EH (cell line): ENCODE measurements at places on chromosomes 5 and 9.

DNA sequence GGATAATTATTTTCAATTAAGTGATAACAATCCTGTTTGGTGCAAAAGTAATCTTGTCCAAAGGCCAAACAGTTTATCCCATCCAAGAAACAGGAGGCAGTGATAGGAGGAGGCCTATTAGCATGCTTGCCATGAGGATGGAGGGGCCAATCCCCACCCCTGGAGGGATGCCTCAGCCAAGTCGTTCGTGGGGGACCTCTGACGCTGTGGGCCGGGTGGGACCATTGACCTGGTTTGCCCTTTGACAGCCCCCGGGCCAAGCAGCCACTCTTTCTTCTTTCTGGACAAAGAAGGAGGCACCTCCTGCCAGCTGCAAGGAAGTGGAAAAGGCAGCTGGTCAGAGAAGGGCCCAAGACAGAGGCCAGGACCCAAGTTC lies 39.5 kb upstream of the GRHPR start:
- no peak for DNase-seq

GRCh38 chr5:82560561-82560960 lies 282.4 kb upstream of the RPS23 start:
- no peak for DNase-seq

DNA sequence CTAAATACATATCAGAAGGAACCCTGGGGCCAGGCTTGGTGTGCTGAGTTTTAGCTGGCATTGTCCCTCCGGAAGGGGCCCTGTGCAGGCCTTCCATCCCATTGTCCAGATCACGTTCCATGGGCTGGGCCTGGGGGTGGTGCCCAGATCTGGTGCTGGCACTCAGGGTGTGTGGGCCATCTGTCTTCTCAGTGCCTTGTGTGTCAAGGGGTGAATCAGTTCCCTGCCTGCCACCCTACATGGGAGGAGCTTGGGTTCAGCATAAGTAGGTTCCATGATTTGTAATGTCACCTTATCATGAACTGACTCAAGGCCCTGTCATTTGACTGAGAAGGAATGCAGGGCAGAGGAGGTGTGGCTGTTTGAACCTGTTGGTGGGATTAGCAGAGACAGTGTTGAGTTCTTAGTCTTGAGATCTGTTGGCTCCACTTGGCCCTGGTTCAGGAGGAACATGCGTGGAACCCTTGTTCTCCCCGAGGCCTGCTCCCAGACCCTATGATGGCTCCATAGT lies 176.8 kb downstream of the MACROH2A1 start:
- DNase-seq: no peak

DNA sequence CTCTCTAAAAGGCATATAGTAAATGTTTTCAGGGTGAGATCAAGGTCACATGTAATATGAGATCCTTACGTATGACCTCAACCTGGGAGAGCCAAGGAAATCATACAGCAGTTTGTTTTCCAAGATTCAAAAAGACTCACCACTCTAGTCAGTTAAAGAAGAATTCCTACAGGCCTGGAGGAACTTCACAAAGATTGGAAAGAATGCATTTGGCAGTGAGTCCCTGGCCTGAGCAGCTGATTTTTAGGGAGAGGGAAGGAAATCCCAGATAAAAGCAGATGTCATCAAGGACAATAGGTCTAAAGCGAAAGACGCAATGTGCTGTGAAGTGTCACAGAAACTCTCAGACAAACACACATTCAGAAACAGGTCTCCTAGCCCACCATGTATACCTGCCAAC lies 424.0 kb upstream of the ZNF462 start:
- DNase-seq: peak; percentile 2

GRCh38 chr9:80144406-80144805 lies 572.6 kb downstream of the TLE4 start:
- DNase-seq: no peak

GRCh38 chr5:137438932-137439331 lies 60.2 kb downstream of the SPOCK1 start:
- DNase-seq: no peak

GRCh38 chr5:37721447-37721871 lies 118.4 kb downstream of the GDNF start:
- peak; percentile 63 for DNase-seq

GRCh38 chr5:66724349-66725139 lies 128.4 kb downstream of the MAST4 start:
- DNase-seq: no peak

GRCh38 chr5:99019812-99020697 lies 91.2 kb upstream of the CHD1 start:
- DNase-seq: peak; percentile 92

DNA sequence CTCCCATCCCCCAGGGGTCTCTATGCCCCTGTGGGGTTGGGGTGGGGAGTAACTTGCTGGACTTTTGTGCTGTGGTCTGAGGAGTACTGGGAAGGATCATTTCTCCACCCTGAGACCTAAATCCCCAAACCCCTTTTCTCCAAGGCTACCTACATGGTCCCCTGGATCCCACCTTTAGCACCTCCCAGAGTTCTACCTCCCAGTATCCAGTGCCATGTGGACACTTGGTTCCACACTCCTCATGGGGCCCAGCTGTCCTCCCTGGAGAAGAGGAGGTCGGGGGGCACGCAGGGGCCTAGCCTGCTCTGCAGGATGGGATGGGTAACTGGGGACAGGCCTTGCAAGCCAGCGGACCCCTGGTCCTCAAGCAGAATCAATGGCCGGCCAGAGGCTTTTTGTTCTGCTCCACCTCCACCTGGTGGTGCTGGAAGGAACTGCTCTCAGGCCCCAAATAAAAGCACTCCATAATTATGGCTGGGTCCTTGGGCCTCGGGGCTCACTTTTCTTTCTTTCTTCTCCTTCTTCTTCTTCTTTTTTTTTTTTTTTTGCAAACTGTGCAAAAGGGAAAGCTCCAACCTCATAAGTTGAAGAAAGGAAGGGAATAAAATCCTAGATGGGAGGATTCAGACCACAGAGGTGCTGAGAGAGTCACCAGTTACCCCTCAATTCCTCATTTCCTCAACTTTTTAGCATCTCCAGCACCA lies 68.4 kb downstream of the PSD2 start:
- DNase-seq: peak; percentile 59

GRCh38 chr5:68924481-68925145 lies 169.2 kb upstream of the SLC30A5 start:
- DNase-seq: peak; percentile 78

- DNase-seq: no peak
Measured at GRCh38 chr5:126066836-126067235, 356.4 kb upstream of the GRAMD2B start.

DNA sequence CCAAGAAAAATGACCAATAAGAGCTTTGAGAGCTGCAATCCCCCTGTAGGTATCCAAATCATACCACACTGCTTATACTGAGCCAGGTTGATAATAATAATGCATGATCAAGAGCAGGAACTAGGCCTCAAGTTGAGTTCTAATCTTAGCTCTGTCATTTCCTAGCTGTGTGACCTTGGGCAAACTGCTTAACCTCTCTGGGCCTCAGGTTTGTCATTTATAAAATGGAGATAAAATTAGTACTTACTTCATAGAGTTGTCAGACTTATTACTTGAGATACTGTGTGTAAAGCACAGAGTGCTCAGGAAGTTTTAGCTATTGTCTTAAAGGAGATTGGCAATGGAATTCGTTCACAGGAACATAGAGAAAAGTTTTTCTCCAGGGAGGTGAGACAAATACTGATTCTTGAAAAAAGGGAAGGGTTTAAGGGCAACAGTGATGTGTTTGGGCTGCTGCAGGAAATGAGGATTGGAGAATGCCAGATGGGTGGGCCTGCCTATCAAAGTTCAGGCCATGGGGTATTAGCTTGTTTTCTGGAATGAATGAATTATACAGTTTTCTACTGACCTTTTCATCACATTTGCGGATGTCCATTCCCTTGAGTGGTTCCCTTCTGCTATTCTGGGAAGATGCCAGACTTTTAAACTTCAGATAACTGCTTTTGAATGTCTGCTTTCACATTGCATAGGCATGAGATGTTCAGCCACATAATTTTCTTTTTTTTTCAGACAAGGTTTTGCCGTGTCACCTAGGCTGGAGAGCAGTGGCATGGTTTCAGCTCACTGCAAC lies 10.2 kb upstream of the ATP6V0E1 start:
- peak; percentile 72 for DNase-seq

DNA sequence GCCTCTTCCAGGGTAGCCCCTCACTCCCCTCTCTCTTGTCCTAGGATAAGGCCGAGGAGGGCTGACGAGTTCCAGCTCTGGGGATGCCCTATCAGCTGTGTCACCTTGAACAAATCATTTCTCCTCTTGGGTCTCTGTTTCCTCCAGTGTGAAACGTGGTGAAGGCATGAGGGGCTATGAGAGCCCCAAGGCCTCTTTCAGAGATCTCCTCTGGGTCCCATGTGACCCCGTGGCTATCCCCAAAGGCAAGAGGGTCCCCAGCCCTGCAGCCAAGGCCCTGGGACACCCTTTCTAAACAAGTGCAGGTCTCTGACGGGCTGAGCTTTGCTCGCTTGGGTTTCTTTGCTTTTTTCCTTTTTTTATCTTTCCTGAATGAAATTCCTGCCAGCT lies 25.5 kb upstream of the SPTLC1 start:
- no peak for DNase-seq

DNA sequence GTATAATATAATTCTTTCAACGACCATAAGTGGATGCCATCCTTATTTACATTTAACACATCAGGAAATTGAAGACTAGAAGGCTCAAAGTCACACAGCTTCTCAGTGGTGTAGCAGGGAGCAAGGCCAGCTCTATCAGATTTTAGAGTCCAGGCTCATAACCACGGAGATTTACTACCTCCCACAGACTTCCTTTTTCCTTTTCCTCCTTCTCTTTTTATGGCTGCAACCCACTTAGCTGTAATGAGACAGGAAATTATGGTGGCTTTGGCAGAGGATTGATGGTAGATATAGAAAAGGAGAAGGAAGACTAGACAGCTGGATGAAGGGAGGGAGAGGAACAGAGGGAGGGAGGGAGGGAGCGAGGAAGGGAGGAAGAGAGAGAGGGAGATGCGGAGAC lies 47.4 kb downstream of the SPEF2 start:
- no peak for DNase-seq

- no peak for DNase-seq
Measured at GRCh38 chr5:43533646-43534045, 18.7 kb upstream of the C5orf34 start.
